ENCODE measurements at places on chromosomes 5 and 9. TPM values are rescaled to one million over a fixed set of nuclear protein-coding genes. Genes with fewer than 3 reads are reported as not detected.

GRCh38 chr5:83518319-83519061, 46.9 kb downstream of the VCAN start:
- no peak for DNase-seq

DNA sequence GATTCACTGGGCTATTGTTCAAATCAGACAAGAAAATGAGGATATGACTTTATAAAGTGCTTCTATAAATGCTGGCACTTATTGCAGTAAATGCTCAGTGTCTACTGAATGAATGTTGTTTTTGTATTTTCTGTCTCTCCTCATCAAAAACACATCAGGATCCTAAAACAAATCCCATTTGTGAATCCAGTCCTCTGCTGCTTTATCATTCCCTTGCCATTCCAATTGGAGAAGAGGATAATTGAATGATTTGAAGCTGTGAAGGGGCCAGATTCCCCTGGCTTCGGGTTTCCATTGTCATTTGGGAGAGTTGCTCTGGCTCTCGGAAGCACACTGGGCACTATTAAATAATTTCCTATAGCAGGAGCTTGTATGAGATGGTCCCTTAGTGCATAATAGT, 666.8 kb downstream of the ACTL7B start:
- DNase-seq, result no peak

DNA sequence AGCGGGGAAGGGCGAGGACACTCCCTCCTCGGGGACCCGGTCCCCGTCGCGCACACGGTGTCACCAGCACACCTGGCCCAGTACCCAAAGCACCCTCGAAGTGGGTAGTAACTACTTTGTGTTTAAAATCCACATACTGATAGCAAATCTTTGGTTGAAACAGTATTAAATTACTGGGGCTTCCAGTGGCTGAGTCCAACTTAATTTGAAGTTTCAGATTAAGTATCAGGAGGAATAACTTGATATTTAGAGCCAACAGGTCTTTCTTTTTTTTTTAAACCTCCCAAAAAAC, 615 bp downstream of the ATG10 start:
- DNase-seq, result no peak

- DNase-seq, result no peak
These were observed 4.8 kb downstream of the KIAA0825 start for GRCh38 chr5:94613583-94613982.

- no peak for DNase-seq
These were observed 165.5 kb downstream of the DAB2IP start for GRCh38 chr9:121816845-121817450.

DNA sequence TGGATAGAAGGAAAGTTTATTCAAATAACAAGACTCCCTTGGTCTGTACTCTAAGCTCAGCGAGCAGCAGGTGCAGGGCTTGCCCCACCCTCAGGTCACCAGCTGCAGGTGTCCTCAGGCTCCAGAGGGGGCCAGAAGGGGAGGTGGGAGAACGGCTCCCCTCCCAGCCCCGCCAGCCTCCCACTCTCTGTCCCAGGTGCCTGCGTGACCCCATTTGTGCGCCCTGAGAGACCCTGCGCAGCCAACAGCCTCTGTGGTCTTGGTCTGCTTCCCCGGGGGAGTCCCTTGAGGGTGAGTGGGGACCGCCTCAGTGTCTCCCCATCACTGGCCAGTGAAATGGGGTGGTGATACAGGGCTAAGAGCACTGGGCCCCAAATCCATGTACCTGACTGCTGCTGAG, 62.3 kb upstream of the STXBP1 start:
- no peak for DNase-seq

Gene ARL14EPL
- not detected for total RNA-seq
